ENCODE measurements at places on chromosomes 12 and 14. TPM values are rescaled to one million over a fixed set of nuclear protein-coding genes. Genes with fewer than 3 reads are reported as not detected.

DNA sequence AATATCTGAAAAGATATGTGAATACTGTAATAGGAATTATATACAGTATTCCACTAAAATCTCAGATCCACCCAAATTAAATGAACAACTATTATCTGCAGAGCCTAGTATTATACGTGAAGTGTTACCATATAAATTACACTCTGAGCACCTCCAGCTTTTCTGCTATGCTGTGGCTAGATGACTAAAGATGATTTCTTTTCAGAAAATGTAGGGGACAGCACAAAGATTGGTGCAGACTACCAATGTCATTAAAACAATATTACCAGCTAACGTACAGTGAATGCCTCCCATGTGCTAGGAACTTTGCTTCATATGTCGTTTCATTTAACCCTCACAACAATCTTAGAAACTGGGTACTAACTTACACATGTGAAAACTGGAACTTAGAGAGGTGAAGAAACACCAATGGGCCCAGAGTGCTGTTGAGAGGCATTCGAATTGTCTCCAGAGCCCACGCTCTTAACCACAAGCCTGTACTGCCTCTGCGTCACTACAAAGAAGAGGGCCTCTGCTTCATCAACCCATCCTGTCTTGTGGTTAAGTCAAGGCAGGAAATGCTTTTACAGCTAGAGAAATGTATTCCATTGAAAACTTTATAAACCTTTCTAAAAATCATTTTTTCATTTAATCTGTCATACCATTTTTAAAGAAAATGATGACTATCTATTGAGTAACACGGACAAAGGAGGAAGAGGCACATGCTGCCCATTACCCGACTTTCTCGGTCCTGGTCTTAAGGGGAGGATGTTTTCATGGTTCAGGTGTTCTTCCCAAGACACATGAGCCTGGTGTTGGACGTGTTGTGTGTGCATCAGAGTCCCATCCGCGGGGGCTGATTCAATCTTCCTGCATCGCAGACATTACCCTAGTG is 1.3 kb downstream of the GPR65 start:
- H3K4me3 ChIP-seq = no peak overlapping the region
- no peak for DNase-seq
- no peak overlapping the region for H3K27ac ChIP-seq
- H3K36me3 ChIP-seq = no peaks in the 10 kb centered on the region
- H3K4me1 ChIP-seq = no peaks in the 10 kb centered on the region

- peak overlapping the region; percentile 71 for H3K27ac ChIP-seq
- H3K36me3 ChIP-seq = no peaks in the 10 kb centered on the region
- no peak for DNase-seq
- no peaks in the 10 kb centered on the region for H3K27me3 ChIP-seq
Measured at GRCh38 chr12:100185361-100185894, 15.2 kb upstream of the ACTR6 start.

DNA sequence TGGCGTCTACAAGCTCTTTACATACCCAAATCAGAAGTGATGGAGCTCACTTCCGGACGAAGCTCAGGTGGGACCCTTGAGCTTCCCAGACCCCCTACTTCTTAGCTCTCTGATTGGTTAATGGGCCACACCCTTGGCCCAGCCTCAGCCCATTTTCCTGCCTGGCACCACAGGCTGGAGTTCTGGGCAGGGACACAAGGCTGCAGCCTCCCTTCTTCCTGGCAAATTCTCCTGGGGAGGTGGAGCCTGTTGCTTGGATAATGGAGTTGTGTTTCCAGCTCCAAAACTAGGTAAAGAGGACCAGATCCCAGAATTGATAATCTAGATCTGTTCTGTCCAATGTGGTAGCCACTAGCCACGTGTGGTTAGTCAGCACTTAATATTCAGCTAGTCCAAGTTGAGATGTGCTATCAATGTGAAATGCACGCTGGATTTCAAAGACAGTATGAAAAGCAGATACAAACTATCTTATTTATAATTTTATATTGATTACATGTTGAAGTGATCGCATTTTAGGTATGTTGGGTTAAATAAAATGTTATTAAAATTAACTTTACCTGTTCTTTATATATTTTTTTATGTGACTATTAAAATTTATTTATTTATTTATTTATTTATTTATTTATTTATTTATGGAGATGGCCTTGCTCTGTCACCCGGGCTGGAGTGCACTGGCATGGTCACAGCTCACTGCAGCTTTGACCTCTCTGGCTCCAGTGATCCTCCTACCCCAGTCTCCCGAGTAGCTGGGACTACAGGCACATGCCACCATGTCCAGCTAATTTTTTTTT is 12.6 kb upstream of the FAIM2 start:
- H3K4me1 ChIP-seq = no peaks in the 10 kb centered on the region
- no peak for DNase-seq
- H3K36me3 ChIP-seq = no peaks in the 10 kb centered on the region
- no peak overlapping the region for H3K4me3 ChIP-seq
- no peak overlapping the region for H3K27ac ChIP-seq

CEBPE gene
- not detected for total RNA-seq

GRCh38 chr14:80678436-80678835 is 263.1 kb downstream of the CEP128 start:
- DNase-seq = no peak
- no peaks in the 10 kb centered on the region for H3K4me1 ChIP-seq
- H3K36me3 ChIP-seq = no peaks in the 10 kb centered on the region
- H3K4me3 ChIP-seq = no peak overlapping the region

CCDC92 gene
- total RNA-seq = 20.7 TPM

C1QL4 gene
- not detected for total RNA-seq

Measured in sigmoid colon (tissue), 7 donors.